HTR-8/SVneo (cell line): ENCODE measurements at places on chromosomes 4 and X.

DNA sequence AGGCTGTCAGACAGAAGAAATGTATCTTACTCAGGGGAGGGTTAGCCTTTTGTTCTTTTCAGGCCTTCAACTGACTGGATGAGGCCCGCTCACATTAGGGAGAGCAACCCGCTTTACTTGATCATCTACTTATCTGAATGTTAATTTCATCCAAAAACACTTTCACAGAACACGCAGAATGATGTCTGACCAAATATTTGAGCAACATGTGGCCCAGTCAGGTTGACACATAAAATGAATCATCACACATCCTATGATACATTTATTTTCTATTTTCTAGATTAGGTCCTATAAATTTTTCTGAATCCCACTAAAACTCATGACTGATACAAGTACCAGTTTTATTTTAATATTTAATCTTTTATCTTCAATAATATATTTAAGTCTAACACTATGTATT, 260.3 kb downstream of the IL15 start:
- DNase-seq = no peak

DNA sequence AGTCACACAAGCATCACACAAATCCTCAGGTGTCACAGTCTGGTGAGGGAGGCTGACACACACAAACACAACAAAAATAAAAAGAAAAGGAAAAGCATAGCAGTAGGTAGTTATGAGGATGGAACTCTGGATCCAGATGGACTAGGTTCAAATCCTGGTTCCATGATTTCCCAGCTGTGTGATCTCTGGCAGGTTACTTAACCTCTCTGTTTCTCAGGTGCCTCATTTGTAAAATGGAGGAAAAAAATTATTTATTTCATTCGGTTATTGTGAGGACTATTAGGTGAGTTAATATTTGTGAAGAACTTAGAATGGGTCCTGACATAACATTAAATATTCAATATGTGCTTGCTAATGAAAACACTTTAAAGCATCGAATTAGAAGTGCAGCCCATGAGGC, 19.8 kb downstream of the GAGE1 start:
- no peak for DNase-seq

DNA sequence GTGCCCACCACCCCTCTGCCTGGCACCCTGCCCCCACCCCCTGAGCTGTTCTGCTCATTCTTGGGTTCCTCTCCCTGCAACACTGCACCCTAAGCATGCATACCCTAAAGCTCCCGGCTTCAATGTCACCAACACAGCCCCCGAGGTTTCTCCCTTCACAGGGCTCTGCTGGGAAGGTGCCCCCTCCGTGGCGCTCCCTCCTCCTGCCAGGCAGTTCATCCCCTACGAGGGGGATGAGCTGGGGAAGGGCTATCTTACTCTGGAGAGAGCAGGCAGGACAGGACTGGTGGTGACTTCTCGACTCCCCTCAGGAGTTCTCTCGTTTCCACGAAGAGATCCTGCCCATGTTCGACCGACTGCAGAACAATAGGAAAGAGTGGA, 6.5 kb downstream of the ATP5ME start:
- no peak for DNase-seq

GRCh38 chrX:38205039-38205438, 15.6 kb downstream of the SRPX start:
- DNase-seq = no peak

- DNase-seq = no peak
These were observed 57.4 kb downstream of the NSD2 start for GRCh38 chr4:1928356-1929239.

DNA sequence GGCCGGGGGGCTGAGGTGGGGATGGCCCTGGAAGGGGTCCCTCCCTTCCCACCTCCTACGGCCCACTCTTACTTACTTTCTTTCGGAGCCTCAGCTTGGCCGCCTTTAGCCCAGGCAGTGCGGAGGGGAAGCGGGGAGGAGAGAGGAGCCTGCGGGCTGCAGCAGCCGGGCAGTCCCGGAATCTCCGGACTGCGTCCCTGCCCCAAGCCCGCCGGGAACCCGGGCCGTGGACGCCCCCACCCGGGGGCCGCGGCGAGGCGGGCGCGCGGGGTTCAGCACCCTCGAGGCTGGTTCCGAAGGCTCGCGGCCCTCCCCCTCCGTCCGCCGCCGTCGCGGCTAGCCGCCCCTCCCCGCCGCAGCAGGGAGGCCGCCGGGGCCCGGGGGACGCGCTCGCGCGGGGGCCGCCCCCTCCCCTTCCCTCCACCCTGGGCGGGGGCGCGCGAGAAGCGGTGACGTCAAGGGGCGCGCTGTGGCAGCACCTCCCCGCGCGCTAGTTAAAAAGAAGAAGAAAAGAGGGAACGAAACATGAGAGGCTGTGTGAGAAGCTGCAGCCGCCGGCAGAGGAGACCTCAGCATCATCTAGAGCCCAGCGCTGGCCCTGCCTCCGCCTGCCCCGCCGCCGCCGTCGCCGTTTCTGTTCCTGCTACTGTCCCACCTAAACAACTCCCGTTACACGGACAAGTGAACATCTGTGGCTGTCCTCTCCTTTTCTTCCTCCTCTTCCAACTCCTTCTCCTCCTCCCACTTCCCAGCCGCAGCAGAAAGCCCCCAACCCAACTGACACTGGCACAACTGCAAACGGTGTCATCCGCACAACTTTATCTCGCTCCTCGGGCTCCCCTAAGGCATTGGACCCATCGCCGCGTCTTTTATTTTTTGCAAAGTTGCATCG, at the start of gene HHIP:
HHIP (plus strand) TSS at position 526 of the 892 bp plus-strand sequence. CDS start 520 bp downstream, outside the sequence.
- peak; percentile 24 for DNase-seq

DNA sequence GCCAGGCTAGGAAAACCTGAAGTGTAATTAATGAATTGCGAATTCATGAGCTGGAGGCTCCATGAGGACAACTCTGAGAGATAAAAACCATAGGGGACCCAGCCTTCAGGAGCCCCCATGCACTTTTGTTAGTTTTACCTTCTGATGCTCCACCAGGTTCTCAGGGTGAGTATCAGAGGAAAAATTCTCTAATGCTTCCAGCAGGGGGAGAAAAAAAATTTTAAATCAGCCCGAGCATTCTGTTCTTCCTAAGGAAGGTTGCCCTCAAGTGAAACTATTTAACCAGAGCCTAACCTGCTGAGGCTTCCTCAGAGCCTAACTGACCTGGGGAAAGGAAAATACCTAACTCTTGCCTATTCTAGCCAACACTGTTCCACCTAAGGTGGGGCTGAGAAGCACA, 552.6 kb downstream of the PPARGC1A start:
- DNase-seq = no peak

GRCh38 chr4:184807256-184807655, 18.5 kb downstream of the ACSL1 start:
- no peak for DNase-seq

DNA sequence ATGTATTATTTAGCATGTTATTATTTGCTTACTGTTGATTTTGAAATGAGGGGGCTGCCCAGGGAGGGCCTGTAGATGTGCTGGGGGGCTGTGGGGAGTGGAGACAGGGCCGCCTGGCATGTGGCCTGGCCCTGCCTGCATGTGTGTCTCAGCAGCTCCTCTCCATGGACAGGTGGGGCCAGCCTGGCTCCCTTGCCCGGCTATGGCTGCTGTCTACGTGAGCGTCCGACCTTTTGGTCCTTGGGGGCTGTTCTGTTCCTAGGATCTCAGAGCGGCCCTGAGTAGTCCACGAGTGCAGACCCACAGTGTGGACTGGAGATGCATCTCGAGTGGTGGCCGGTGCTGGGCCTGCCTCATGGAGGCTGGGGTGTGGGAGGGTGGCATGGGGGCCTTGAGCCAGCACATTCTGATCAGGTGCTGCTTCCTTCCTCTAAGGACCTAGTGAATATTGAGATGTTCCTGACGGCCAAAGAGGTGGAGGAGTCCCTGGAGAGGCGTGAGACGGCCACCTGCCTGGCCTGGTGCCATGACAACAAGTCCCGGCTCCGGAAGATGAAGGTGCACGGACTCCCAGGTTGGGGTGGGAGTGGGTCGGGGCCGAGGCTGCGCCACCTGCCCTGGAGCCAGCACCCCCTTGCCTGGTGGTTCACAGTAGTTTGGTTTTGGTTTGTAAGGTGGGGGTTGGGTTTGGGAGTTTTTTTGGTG, 24.9 kb upstream of the UVSSA start:
- DNase-seq = no peak

- no peak for DNase-seq
These were observed 136.1 kb downstream of the CEP135 start for GRCh38 chr4:56084851-56085250.

DNA sequence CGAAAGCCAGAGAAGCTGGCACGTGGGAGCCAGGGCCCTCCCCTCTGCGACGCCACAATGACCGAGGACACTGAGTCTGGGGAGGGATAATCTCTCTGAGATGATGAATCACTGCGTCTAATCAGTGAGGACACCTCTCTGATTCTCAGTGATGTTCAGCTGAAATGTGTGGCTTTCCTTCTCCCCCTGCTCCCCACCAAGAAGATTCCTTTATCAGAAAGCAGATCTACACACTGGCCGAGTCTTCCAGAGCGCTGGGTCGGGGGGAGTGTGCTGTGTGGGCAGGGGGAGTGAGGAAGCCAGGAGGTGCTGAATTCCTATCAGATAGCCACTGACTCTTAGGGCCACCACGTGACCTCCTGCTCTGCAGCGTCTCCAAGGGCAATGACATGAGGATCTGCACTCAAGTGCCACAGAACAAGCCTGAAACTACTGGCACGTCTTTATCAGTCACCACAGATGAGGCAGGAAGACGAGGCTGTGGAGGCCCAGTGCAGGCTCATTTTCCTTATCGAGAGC, 89.2 kb downstream of the GATB start:
- no peak for DNase-seq

- peak; percentile 18 for DNase-seq
These were observed 95.1 kb downstream of the IL15 start for GRCh38 chr4:141731481-141731880.
